Activated CD4-positive, alpha-beta T cell treated with anti-CD3 and anti-CD28 coated beads, Interleukin-2, amount 50 U/mL, for 48 hours (primary cell): ENCODE measurements at places on chromosomes 7 and 10.
A peak's percentile ranks its signal among the peaks of the same experiment; 100 is the strongest.

- no peak for DNase-seq
Measured at GRCh38 chr10:4567637-4568036, 258.4 kb upstream of the AKR1E2 start.

- DNase-seq, result no peak
Measured at GRCh38 chr10:103793920-103794883, 61.2 kb downstream of the SH3PXD2A start.

DNA sequence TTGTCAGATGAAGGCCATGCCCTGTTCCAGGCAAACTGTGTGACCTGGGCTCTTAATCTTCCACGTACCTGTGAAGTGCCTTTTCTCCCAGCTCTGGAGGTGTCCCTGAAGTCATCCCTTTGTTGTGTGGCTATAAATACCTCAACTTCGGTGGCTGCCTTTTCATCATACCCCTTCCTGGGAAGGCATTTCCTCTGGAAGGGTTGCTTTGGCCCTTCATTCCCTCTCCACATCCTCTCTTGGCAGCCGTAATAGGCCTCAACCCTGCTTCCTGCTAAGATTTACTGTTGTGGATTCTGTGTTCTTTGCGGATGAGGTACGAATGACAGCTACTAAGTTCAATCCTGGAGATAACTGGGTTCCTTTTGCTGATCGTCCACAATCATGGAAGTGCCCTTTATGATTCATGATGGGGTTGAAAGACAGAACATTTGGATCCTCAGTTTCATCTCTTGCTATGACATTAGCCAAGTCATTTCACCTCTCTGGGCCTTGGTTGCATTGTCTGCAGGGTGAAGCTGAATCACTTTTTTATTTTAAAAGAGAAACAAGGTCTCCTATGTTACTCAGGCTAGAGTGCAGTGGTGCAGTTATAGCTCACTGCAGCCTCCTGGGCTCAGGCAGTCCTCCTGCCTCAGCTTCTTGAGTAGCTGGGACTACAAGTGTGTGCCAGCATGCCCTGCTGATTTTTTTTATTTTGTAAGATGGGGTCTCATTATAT is 23.6 kb downstream of the FKBP6 start:
- no peak for DNase-seq

- DNase-seq, result no peak
Measured at GRCh38 chr7:63931057-63931600, 67.5 kb upstream of the ZNF722 start.

DNA sequence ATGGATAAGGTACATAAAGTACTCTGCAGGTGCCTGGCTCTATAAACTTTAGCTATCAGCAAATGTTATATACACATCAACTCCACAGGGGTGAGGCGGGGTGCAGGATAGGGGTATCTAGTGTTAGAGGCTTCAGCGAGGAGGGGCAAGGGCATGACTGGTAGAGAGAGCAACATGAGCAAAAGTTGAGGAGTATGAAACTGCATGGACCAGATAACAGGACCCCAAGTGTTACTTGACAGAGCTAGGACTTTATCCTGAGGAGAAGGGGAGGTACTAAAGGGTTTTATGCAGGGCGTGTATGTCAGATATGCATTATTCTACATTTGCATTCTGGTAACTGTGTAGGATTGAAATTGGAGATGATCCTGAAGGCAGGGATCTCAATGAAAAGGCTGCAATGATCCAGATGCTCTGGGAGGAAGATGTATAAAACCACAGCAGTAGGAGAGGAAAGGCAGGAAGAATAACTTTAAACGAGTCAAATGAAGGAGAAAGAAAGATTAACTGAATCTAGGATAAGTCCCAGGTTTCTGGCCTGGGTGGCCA is 109.8 kb upstream of the FAM133B start:
- no peak for DNase-seq

DNA sequence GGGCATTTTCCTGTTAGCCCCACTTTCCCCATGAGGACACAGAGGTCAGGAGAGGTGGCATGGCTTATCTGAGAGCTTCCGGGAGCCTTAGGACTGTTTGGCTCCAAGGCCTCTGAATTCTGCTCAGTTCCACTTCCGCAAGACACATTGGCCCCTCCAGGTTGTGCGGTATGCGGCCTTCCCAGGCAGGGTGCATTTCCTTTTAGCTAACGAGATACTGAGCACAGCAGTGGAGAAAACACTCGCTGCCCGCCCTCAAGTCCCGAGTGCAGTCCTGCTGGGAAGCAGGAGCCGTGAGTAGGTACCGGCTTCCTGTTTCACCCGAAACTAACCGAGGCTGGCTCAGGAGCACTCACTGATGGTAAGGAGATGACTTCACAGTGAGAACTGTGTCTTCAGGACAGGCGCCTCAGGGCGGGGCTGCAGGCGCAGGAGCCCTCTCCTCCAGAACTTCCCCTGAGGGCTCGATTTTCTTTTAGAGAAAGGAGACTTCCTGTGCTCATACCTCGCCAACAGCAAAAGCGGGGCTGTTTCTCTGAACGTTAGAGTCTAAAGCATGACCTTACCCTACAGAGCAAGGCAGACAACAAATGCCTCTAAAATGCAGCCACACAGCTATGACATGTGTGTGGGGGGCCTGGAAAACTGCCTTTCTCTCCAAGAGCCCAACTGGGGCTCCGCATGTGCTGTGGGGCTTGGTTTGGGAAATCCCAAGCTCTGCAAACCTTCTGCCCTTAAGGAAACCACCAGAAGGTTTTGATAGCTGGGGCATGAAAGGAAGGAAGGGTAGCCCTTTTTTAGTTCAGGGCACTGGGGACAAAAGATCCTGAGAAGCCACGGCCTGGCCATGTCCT is 25.9 kb downstream of the RGS10 start:
- DNase-seq, result peak; percentile 82

- DNase-seq, result peak; percentile 34
Measured at GRCh38 chr7:2512179-2512661, 7.4 kb upstream of the LFNG start.

GRCh38 chr7:130649004-130649790 is 19.4 kb downstream of the COPG2 start:
- no peak for DNase-seq

DNA sequence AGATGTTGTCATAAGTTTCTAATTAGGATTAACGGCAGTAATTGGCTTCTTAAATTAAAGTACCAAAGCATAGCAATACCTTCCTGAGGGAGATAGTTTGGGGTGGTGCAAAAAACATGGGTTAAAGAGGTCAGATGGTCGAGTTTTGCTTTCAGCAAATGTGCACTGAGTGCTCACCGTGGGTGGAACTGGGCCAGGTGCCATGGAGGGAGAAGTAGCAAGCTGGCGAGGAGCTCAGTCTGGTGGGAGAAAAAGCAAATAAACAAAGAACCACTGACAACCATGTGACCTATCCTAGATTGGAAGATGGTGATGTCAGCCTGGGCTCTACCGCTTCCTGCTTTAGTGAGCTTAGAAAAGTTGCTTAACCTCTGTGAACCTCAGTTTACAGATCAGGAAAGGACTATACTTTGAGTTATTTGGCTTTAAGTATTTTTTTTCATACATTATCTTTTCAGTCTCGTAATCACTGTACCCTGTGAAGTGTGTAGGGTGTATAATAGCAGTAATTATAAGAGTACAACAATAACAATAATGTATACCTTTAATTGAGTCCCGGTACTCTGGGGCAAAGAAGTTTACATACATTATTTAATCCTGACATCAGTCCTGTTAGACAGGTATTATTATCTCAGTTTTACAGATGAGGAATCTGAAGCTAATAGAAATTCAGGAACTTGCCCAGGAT is 69.0 kb upstream of the PDCD4 start:
- peak; percentile 33 for DNase-seq

GRCh38 chr7:16548428-16548827 is 21.8 kb downstream of the LRRC72 start:
- DNase-seq, result no peak

- DNase-seq, result no peak
Measured at GRCh38 chr7:80724249-80724871, 85.9 kb downstream of the CD36 start.
